ENCODE measurements at places on chromosomes 6 and 20.

- no peak for DNase-seq
These were observed 65.9 kb downstream of the PHF20 start for GRCh38 chr20:35837577-35838195.

DNA sequence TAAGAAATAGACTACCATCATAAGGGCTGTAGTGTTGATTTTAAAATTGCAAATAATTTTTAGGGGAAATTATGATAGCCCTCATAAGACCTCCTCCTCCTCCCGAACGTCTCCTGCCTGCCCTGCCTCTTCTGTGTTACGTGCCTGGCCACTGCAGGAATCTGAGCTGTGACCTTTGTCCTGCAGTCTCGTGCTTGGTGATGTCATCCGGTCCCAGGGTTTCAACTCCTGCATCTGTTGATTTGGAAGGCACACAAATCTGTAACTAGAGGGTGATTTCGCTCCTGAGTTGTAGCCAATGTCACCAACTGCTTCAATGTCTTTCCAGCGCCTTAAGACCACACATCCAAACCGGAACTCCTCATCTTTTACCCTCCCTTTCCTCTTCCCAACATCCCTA lies 163.2 kb downstream of the AIG1 start:
- no peak for DNase-seq

GRCh38 chr6:116099036-116099435 lies 1.6 kb upstream of the NT5DC1 start:
- DNase-seq, result no peak

- DNase-seq, result no peak
These were observed 90.5 kb upstream of the MBOAT1 start for GRCh38 chr6:20302702-20303251.

DNA sequence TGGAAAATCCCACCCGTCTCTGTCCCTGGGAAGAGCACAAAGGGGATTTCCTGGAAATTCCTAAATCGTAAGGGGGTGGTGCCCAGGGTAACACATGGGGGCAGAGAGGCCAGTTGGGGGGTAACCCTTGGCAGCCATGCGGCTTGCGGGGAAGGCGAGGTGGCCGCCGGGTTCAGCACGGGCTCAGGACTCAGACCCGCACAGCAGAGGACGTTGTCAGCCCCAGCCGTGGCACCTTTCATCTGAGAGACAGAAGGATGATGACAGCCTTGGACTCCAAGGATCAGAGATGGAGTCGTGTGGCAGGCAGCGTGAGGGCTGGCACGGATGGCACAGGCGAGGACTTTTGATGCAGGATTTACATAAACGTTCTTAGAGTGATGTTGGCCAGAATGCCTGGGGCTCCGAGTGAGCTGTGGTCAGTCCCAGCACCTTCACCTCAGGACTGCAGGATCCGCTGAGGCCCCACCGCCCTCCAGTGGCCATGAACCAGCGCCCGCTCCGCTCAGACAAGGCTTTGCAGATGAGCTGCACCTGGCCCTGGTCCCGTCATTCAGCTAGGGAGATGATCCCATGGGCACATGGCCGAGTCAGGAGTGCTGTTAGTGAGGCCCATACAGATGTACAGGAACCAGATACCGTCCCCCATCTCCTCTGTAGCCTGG lies 190.3 kb downstream of the TAF4 start:
- no peak for DNase-seq

GRCh38 chr6:14384175-14384949 lies 266.8 kb downstream of the CD83 start:
- DNase-seq, result no peak

DNA sequence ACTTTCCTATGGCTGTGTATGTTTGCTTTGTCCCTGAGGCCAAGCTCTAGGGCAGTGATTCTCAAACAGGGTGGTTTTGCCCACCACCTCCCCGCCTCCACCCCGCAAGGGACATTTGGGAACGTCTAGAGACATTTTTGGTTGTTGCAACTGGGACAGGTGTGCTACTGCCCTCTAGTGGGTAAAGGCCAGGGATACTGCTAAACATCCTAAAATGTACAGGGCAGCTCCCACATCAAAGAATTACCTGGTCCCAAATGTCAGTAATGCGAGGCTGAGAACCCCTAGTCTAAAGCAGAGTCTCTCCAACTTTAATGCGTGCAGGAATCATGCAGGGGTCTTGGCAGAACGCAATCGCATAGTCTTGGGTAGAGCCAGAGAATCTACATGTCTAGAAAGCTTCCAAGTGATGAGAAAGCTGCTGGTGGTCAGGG lies 5.1 kb downstream of the KCNS1 start:
- DNase-seq, result peak; percentile 44

GRCh38 chr6:16270178-16270794 lies 31.9 kb downstream of the GMPR start:
- DNase-seq, result no peak

DNA sequence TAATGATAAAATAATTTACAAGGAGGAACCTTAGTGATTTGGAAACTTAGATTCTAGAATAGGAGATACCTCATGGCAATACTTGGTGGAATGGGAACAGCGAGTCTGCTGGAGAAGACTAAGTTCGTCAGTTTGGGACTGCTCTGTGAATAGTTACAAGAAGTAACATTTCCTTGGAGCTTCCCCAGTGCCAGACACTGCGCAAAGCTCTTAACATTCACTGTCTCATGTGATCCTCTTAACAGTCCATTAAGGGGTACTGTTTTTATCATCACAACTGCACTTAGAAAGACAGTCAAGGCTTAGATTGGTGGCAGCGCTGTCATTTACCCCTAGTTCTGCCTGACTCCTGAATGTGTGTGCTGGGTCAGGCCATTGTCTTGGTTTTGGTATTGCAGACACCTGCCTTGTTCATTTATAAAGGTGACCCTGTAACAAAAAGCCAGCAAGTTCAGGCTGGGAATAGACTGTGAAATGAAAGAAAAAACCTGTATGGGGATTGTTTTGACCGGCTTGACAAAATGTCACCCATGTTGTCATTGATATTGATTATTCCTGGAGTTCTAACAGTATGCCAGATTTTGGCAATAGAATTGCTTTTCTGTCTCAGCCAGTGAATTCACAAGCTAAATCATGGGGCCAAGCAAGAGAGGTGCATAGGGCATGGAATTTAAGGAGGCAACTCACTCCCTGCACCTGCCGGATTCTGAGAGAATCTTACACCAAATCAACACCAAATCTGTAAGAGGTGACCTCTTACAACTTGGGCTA lies 118.4 kb downstream of the SASH1 start:
- no peak for DNase-seq

DNA sequence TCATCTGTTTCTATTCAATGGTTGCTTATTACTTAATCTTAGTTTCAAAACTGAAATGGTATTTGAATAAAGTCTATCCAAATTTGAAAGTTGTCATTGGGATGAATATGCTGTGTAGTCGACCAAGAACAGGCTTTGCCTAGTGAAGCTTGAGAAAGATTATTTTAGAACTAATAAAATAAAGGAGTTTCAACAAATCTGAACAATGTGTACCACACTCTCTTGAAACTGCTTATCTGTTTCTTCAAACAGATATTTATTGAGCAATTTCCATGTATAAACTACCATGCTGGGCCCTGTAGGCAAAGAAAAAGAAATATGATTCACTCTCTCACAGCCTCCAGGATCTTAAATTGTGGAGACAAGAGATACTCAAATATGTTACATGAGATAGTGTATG lies 174.4 kb downstream of the OGFRL1 start:
- DNase-seq, result no peak

- DNase-seq, result no peak
These were observed 16.7 kb downstream of the GPRC6A start for GRCh38 chr6:116812051-116812650.

DNA sequence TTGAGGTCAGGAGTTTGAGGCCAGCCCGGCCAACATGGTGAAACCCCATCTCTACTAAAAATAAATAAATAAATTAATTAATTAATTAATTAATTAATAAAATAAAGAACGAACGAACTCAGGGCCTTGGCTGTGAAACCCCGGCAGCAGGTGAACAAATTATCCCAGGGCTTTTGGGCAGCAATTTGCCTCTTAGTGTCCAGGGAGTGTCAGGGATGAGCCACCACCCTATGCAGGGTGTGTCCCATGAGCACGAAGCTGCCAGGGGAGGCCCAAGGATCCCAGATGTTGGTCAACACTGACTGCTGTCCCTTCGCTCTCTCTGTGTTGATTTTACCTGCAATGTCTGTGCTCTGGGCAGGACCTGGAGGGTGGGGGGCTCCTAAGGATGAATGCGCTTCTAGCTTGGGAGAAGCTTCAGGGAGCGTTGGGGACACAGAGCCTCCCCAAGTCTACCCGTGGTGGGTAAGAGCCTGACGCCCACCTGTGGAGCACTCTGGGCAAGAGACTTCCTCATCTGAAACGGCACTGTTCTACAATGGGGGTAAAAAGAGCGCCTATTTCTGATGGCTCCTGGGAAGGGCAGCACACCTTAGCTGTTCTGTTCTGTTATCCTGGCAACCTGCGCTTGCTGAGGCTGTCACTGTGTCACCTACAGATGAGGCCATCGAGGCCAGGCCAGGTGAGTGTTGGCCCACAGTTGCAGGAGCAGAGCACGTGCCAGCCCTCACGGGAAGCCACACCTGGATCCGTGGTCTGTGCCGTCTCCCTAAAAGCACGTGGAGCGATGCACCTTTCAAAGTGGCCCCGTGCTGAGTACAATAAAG lies 125.5 kb upstream of the CDH4 start:
- no peak for DNase-seq

DNA sequence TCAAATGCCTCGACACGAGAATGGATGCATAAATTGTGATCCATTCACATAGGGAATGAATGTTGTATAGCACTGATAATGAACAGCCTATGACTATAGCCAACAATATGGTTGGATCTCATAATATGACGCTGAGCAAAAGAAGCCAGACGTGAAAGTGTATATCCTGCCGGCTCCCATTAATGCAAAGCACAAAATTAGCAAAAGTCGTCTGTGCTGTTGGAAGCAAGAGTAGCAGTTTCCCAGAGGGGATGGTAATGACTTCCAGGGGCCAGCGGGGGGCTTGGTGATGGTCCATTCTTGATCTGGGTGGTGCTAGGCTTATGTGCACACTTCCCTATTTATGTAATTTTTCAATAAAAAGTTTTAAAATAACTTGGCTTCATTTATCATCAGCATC lies 1.0 kb upstream of the TAGAP start:
- DNase-seq, result no peak

Data from stimulated activated CD4-positive, alpha-beta T cell treated with anti-CD3 and anti-CD28 coated beads, Interleukin-1b, Interleukin-23, amount 100 ng/mL, for 24 hours (primary cell).